NK-92 treated with Interleukin-12 subunit alpha and Interleukin-12 subunit beta, amount 100 ng/mL, for 24 hours (cell line): ENCODE measurements at places on chromosomes 1 and 21.

DNA sequence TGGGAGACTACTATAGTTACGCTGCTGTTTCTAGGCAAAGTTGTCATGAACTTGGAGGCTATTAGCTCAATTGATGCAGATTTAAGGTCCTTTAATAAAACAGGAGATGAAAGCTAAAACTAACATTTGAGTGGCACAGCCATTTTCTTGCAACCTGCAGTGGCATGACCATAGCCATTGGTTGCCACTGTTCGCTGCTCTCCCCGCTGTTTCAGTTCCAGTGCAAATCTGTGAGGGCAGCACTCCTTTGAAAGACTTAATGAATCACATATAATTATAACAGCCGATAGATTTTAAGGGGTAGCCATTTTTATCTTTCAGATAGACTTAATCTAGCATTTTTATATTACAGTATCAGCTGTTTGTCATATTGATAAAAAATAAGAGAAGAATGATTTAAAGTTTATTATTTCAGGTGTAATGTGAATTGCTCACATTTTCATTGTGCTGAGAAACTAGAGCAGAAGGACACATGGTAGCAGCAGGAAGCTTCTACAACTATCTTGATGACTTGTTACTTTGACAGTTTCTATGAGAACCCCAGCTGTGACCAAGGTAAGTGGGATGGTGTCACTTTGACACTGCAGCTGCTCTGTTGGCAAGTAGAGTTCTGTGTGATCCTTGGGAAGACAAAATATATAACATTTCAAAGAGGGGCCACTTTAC lies 203.7 kb downstream of the PLA2G4A start:
- no peak for DNase-seq

DNA sequence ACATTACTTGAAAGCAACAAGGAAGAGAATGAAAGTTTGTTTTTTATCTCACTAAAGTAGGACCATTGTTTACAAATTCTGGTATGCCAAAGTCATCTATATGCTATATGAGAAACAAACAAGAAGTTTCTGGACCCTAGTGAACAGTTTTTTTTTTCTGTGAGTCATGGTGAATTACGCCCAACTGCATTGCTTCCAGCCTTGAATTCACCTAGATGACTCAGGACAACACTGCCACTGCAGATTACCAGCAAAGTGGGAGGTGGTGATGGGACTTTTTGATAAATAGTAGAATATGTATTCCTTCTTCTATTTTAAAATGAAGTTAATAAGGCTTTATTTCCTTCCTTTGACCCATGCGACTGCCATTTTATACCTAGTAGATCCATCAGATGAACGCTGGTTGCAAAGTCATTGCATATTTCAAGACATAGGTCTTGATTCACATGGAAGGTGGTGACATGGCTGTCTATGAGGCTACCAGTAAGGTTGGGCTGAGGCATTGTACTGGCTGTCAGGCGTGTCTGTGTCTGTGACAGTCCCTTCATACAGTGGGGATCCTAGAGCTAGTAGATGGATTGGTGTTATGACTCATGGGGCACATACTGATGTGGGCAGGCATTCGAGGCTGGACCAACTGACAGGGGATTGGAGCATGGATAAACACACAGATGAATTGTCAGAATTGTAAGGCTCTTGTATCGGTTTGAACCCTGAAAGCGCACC lies 49.1 kb upstream of the APOBEC4 start:
- no peak for DNase-seq

DNA sequence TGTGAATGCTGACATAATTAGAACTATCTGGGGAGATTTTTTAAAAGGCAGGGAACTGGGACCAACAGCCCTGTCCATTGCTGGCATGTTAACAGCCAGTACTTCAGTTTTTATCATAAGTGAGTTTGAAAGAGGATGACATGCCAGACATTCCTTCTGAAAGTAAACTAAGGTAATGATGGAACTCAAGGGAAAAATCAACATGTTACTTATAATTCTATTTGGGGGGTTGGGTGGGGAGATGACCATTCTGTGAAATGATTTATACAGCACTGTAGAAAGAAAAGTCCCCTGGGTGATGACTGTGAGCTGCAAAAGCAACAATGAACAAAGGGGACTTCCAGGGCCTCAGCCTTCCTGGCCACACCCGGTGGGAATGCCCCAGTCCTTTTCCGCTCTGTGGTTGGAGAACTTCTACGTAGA lies 5.4 kb upstream of the LAMC2 start:
- DNase-seq = no peak

- DNase-seq = no peak
Measured at GRCh38 chr1:107293901-107294613, 153.2 kb downstream of the NTNG1 start.

- DNase-seq = no peak
Measured at GRCh38 chr1:88695781-88696180, 11.7 kb downstream of the PKN2 start.

DNA sequence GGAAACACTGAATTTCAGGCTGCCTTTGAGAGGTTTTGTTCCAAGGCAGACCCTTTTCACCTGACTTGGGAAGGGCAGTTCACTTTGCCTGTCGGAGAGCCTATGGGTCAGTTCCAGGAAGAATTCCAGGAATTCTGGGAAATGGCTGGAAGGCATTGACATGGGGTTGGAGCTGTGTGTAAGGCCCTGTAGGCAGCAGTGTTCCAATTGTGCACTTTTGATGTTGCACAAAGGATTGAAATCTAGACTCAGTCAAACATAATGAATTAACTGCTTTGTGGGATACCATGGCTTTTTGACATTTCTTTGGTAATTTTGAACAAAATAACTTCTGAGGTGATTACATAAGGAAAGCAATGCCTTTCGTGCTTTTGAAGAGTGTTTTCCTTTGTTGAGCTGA lies 184.6 kb downstream of the SDCCAG8 start:
- no peak for DNase-seq

DNA sequence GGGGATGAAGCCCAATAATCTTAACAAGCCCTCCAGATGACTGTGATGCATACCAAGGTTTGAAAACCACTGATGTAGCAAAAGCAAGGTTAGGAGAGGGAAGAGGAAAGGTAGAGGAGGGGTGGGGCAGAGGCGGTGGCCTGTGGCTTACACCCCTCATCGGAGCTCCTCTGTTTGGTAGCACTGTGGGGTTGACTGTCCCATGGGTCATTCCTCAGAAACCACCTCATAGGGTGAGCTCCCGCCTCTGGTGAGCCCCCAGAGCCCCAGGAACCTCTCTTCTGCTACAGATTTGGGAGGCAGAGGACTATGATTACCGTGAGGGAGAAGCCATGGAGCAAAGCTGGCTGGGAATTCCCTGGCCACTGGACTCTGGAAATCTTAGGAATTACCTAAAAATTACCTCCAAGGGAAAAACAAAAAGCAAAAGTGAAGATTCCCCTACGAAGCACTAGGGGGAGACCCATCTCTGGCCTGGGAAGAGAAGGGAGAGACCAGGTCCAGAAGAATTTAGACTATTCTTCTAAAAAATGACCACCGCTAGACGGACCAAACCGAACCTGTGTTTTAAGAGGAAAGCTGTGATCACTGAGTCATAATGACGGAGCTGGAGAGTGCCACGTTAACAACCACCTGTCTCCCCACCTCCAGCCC lies 1.5 kb upstream of the RASSF5 start:
- no peak for DNase-seq

GRCh38 chr1:44842862-44843655 lies at the start of gene PTCH2:
TSS of gene PTCH2 (minus strand) at chr1:44843253. CDS start at chr1:44842932, 321 bp downstream.
- DNase-seq = no peak

GRCh38 chr1:208654241-208654640 lies 410.1 kb upstream of the PLXNA2 start:
- no peak for DNase-seq

DNA sequence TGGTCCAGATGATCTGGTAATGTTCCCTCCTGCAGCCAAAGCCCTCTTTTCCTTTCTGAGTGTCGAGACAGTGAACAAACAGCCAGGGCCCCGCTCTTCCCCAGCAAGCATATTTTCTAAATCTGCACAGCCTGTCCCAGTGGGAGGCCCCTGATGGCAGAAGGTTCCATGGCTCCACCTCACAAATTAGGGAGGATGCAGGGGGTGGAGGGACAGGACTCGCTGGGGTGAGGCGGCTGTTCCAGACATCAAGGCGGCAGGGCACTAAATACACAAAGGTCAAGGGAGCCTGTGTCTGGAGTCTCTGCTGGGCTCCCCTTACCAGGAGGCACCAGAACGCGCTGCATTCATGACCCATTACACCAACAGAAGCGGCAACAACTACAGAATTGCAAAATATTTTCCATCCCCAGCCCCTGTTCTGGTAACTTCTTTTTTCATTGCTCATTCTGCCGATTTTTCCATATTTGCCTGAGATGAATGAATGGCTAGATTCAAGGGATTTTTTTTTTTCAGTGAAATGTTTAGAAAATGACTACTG lies 27.0 kb upstream of the PRELP start:
- DNase-seq = no peak

- DNase-seq = no peak
Measured at GRCh38 chr1:247409869-247410544, 6.0 kb upstream of the NLRP3 start.
